ENCODE measurements at places on chromosomes 11 and 22.
A peak's percentile ranks its signal among the peaks of the same experiment; 100 is the strongest.

GRCh38 chr11:105718641-105719040 lies 108.8 kb downstream of the GRIA4 start:
- DNase-seq: no peak

DNA sequence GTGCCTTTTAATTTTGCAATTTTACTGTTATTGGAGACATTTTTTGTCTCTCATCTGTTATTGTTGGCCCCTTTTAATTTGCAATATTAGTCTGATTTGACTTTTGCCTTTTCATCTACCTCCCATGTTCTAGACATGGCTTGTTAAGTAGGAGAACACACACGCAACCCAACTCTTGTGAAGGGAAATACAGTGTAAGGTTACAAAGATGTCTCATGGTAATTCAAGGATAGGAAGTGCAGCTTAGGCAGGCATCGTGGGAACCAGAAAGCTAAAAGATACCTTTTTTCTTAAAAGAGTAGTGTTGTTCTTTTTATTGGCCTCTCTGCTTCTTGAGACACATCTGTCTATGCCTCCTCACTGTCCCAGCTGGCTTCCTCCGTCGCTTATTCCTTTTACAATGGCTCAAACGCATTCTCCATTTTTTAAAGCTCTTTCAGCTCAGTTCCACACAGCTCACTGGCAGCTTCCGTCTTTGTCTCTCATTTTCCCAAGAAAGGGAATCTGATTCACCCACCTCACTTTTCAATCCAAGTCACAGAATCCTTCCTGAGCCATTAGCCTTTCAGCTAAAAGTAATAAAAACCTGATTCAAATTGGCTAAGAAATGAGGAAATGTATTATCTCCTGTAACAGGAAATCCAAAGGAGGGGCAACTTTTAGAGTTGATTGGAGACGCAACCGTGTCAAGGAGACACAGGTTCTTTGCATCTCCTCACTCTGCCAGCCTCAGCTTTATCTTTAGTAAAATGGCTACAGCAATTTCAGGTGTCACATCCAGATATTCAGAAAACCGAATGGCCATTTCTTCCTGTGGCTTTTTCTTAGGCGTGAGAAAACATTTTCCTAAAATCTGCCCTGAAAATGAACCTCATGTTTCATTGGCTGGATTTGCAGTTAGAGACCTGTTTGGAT lies 57.2 kb downstream of the SIK2 start:
- no peak for DNase-seq

- DNase-seq: peak; percentile 53
Observed at GRCh38 chr11:65430406-65431217, 8.0 kb downstream of the NEAT1 start.

- DNase-seq: no peak
Observed at GRCh38 chr11:14042686-14043465, 80.4 kb downstream of the SPON1 start.

- peak; percentile 98 for DNase-seq
Observed at GRCh38 chr11:76380977-76381719, at the start of the genes GVQW3 and THAP12. TSS of gene GVQW3 (plus strand) at chr11:76381323. CDS start at chr11:76381829, 506 bp downstream. TSS of gene THAP12 (minus strand) at chr11:76381132. CDS start at chr11:76380836, 296 bp downstream.

DNA sequence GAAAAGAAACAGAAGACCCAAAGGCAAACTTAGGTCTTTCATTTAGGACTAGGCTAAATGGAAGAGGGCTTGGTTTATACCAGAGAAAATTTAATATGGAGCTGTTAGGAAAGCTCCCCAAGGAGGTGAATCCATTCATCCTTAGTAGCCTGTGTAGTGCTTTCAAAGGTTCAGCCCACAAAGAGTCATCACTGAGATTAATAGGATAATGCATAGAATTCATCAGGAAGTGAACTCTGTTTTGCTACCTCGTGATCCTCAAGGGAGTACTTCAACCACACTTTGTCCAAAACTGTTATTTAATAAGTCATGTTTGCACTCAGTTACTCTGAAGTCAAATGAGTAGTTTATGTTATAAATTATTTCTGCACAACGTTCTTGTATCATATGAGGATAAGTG lies 43.3 kb upstream of the MMP7 start:
- DNase-seq: no peak

- DNase-seq: no peak
Observed at GRCh38 chr11:131219646-131220045, 150.8 kb upstream of the NTM start.

GRCh38 chr11:37409124-37409523 lies 811.1 kb upstream of the RAG2 start:
- DNase-seq: no peak

- DNase-seq: no peak
Observed at GRCh38 chr11:73412308-73412707, 36.1 kb downstream of the RELT start.

GRCh38 chr11:76648061-76648460 lies 22.5 kb downstream of the LRRC32 start:
- DNase-seq: no peak

GRCh38 chr11:122656073-122656630 lies 630 bp downstream of the UBASH3B start:
- peak; percentile 40 for DNase-seq

- DNase-seq: no peak
Observed at GRCh38 chr11:112748713-112749543, 212.3 kb upstream of the NCAM1 start.

DNA sequence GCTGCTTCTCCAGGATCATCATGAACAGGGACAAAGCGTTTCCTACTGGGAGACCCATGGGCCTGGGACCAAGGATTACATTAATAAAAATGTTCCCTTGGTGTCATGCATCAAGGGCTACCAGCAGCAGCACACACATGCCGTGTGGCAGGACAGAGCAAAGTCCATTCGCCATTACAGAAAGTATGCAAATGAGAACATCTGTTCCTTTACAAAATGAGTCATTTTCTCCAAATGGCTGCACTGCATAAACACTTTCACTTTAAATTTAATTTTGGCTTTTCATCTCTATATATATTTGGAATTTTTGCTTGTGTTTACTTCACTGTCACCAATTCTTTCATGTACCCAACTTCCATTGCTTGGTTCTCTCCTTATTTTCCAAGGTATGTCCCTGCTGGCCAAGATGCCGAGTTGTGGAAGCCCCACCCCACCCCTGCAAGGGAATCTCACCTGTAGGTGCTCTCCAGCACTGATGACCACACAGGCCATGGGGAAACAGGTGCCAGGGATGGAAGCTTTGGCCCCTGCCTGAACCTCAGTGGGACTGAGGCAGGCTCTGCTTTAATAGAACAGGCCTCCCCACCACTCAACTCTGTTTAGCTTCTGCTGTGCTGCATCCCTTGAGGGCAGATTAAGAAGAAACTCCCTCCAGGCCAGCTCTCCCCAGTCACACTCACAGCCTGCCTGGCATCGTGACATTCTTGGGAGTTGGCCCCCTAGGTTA lies 15.6 kb upstream of the GNAZ start:
- DNase-seq: no peak

DNA sequence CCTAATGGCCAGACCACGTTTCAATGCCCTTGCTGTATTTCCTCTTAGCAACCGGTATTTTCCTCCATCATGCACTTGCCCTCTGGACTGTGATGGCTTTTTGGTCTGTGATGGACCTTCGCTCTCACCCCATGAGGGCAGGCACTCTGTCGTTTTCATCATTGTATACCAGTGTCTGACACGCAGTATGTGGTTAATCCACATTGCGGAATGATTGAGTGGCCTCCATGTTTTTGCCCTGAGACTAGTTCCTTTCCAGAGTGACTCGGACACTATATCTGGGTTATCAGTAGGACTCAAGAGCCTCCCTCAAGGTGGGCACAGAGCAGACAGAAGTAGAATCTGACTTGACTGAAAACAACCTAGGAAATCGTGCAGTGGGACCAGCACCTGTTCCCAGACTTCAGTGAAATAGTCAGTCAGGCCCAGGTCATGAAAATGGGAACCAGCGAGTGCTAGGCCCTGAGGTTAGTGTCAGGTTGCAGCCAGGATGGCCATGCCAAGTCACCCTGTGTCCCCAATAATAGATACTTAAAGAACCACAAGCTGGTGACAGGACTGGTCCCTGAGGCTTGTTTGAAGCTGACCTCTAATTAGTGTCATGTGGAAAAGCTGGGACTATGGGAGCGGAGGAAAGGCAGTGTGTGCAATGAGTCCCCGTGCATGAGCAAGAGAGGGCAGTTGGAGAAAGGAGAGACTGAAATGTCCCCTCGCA lies 464.7 kb downstream of the INSC start:
- no peak for DNase-seq

DNA sequence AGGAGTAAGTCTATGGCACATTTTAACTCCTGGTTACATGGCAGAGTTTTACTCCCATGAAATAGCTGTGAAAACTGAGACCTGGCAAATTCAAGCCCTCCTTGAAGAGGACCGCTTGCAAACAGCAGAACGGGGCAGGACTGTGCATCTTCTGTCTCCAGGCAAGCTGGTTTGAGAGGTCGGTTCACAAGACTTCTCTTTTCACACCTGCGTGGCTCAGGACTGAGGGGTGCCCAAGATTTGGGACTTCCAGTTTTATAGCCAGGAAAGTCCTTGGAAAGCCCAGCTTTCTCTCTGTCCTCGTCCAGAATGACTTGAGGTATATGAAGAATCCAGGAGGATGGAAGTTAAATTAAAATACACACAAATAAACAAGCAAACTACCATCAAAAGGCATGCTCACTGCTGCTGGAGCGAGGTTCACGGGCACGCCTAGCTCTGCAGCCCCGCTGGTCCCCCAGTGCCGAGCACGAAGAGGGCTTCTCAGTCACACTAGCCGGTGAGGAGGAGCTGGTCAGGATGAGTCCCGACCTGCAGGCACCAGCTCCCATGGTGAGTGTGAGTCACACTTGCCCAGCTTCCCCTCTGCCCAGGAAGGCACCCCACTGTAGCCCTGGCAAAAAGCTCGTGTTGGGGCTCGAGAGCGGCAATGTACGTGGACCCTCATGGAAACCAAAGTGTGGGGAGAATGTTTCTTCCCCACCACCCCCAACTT lies 1382.4 kb downstream of the BRD1 start:
- no peak for DNase-seq

GRCh38 chr11:22520521-22520920 lies 105.1 kb downstream of the FANCF start:
- no peak for DNase-seq

DNA sequence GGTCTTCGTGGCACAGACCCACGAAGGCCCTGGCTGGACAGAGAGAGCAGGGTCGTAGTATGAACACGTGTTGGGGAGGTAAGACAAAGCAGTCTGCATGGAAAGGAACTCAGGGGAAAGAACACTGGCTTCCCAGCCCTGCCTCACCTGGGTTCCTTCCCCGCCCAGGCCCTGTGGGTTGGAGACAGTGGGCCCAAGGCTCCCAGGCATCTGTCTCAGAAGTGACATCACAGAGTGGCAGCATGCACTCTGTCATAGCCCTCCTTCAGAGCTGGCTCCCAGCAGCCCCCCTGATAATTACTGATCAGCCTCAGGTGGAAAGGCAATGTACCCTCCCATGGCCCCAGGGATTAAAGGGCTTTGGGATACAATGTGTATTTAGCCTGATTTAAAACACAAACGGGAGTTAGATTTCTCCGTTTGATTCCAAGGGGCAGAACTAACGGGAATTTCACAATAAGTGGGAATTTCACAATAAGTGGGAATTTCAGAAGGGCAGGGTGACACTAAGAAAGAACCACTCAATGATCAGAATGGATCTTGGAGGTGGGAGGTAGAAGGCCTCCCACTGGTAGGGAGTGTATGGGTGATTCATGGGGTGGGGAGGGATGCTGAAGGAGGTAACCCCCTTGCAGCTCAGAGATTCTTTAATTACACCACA lies 65.1 kb downstream of the SLC22A12 start:
- DNase-seq: no peak

DNA sequence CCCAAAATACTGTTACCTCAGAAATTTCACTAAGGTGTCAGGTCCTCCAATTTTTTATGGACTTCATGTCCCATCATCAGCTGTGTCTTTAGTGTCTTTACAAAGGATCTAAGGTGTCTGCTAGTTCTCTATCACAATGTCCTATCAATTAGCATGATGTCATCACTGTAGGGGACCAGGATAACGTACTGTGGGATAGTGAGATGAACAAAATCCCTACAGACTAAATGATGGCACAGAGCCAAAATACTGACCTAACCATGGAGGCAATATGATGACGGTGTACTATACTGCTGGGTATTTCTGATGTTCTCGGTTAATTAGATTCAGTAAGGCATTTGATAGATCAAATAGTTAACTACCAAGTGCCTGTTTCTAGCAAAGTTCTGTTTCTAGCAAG lies 82.5 kb downstream of the SBF2 start:
- no peak for DNase-seq

GRCh38 chr22:25357132-25357455 lies 137.7 kb downstream of the CRYBB2 start:
- no peak for DNase-seq

- no peak for DNase-seq
Observed at GRCh38 chr22:50605613-50606074, 5.1 kb downstream of the MAPK8IP2 start.

DNA sequence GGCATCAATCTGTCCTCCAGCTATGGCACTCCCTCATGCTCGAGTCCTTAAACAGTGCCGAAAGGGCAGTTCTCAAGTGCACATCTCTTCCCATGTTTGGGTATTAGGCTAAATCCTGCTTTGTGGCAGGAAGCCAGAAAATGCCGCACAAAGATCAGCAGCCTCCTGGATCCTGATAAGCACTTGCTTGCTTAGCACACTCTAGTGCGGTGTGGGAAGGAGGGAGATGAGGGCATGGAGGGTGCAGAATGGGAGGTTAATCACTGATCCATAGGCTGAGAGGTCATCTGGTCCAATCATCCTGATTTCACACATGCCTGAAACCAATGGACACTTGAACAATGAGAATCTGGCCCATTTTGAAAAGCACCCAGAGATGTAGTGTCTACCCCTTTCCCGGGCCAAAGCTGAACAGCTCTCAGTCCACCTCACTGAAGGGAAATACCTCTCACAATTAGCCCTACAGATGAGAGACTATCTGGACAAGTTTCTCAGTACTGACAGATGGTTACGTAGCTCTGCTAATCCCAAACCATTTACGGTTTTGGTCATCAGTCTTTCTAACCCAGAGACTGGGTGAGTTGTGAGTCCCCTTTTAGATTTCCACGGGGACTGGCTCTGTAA lies 29.8 kb upstream of the CHRM4 start:
- DNase-seq: no peak

DNA sequence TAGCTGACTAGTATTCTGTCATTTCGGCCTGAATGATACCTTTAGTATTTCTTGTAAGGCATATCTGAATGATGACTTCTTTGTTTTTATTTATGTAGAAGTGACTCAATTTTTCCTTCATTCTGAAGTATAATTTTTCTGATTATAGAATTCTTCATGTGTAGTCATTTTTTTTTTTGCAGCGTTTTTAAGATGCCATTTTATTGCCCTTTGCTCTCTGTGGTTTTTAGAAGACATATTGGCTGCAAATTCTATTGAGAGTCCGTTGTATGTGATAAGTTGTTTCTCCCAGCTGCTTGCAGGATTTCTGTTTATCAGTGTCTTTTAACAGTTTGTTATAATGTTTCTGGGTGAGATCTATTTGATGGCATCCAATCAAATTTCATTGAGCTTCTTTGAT lies 1224.8 kb downstream of the JRKL start:
- no peak for DNase-seq

GRCh38 chr22:47453049-47453448 lies 690.6 kb downstream of the TBC1D22A start:
- no peak for DNase-seq

- DNase-seq: peak; percentile 26
Observed at GRCh38 chr11:69044111-69045013, 4.4 kb upstream of the TPCN2 start.

Measured in CD4-positive, alpha-beta T cell treated with Interleukin-1 beta for 1 hour (primary cell).